ENCODE measurements at places on chromosomes 11 and 22.

GRCh38 chr11:61826930-61827570, 1.1 kb upstream of the FADS2 start:
- no peak for DNase-seq

DNA sequence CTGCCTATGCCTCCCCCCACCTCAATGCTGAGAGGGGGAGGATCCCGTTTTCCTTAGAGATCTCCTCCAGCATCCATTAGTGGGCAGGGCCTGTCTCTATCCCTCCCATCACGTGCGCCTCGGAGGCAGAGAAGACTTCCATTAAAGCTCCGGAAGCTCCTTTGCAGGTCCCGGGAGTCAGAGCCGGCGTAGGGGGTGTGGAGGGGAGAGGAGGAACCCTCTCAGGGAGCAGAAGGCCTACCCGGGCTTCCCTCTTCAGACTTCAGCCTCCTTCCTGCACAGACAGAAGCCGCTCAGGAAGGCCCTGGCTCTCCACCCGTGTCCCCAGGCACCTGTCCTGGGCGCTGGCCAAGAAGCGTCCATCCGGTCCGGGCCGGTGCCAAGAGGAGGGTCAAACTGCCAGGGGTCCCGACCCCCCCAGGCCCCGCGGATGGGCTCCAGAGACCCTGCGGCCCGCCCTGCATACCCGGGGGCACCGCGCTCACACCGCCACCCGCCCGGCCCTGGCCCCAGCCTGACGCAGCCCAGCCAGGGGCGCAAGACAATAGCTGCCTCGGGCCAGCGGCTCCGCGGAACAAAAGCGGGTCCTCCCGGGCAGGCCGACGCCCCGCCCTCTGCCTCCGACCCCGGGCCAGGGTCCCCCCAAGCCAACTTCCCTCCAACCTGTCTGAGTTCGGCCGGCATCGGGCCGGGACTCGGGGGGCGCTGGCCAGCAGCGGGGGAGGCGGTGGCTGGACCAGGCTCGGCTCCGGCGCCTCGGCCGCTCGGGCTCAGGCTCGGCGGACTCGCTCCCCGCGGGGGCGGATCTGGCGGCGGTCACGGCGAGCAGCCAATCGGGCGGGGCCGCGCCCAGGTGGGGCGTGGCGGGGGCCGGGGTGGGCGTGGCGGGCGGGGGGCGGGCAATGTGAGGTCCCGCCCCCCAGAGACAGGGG, 29.9 kb downstream of the ARVCF start:
- peak; percentile 66 for DNase-seq

- no peak for DNase-seq
These were observed 619.1 kb downstream of the METTL15 start for GRCh38 chr11:28727254-28727653.

DNA sequence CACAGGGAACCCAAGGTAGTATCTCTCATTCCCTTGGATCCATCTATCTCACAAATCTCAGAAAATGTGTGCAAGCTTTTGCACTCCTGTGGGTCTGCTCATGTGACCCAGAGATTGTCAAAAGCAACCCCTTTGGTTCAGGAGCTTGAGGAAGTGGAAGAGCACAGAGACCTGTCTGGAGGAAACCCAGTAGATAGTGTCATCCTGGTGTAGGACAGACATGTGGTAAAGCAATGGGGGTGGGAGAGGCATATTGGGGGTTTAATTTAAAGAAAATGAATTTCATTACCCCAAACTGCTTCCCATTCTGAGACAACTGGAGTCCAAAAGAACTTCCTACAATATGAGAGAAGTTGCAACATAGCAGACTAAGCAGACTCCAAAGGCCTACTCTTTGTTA, 5.8 kb upstream of the MS4A14 start:
- DNase-seq = no peak

- no peak for DNase-seq
These were observed 98.1 kb downstream of the GAB2 start for GRCh38 chr11:78319453-78319955.

GRCh38 chr11:119361056-119361787, 14.7 kb upstream of the MFRP start:
- peak; percentile 71 for DNase-seq

DNA sequence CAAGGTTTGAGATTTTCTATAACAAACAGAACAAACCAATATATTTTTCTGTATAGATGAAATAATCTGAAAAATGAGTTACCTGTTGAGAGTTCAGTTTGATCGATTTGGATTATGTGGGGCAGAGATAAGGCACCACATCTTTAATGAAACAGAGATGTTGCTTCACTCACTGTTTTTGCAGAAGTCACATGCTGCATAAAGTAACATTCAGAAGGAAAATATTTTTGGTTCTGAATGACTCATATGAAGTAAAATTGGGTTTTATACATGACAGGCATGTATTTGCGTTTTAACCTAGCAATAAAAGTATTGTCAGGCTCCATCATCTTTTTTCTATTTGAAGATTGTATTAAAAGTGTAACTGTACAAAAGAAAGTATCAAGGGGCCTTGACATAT, 77.8 kb downstream of the BBOX1 start:
- no peak for DNase-seq

DNA sequence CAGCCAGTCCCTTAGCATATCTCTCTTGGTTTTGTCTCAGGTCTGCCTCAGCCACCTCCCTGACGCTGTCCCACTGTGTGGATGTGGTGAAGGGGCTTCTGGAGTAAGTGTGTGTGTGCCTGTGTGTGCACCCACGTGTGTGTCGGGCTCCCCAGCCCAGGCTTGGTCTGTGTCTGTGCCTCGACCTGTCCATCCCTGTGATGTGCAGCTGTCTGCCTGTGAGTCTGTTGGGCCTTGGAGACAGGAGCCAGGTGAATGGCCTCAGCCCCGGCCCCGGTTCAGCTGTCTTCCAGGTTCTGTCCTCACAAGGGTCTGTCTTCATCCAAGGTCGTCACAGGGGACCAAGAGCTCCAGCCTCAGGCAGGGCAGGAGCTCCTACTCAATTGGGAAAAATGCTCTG, 9.8 kb downstream of the ATG16L2 start:
- no peak for DNase-seq

DNA sequence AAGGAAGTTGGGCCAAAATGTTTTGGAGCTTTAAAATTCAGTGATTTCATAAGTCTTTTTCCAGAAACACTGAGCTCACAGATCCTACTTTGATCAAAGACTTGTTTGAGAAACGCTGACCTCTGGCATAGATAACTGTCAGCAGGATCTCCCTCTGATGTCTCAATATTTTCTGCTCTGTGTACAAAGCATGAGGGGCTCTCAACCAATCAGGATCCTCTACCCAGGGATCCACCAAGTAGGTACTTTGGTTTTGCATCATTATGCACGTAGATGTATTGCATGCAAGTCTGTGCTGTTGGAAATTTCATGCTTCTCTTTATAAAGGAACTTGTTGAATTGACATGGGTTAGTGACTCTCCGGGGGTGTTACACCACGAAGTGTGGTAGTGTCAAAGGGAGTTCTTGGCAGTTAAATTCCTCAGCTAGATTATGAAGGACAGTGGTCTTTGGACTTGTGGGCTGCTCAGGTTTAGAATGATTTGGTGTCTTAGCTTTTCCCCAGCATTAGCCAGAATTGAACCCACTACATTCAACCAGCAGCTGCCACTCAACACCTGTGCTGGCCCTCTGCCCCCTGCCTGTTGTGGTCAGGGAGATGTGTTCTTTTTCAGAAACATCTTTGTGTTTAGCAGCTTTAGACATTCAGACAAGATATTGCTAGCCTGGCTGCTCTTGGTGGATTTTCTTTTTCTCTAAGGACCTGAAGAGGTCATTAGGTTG, 1.7 kb upstream of the DIXDC1 start:
- DNase-seq = no peak

- no peak for DNase-seq
These were observed at the start of gene SOX6 for GRCh38 chr11:16356057-16356760. Gene SOX6 (minus strand): TSS chr11:16356546. CDS start chr11:16341248, 15,298 bp downstream.

DNA sequence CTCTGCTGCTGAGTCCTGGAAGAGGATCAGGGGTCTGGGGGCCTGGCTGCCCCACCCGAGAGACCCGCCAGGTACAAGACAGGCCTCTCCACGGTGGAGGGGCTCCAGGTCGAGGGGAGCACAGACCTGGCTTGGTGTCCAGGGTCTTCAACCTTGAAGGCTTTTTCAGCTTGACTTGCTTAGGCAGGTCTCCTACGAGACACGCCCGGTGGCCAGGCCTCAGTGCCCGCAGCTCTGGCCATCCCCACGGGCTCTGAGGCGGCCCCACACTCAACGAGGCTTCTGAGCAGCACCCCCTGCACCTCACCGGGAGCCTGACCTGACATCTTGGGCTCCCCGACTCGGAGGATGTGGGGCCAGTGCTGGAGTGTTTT, 6.6 kb upstream of the PLXNB2 start:
- DNase-seq = no peak

- DNase-seq = no peak
These were observed 1.5 kb downstream of the SLC43A1 start for GRCh38 chr11:57513911-57514537.

GRCh38 chr11:62708793-62709192, 1.3 kb downstream of the GNG3 start:
- DNase-seq = no peak

DNA sequence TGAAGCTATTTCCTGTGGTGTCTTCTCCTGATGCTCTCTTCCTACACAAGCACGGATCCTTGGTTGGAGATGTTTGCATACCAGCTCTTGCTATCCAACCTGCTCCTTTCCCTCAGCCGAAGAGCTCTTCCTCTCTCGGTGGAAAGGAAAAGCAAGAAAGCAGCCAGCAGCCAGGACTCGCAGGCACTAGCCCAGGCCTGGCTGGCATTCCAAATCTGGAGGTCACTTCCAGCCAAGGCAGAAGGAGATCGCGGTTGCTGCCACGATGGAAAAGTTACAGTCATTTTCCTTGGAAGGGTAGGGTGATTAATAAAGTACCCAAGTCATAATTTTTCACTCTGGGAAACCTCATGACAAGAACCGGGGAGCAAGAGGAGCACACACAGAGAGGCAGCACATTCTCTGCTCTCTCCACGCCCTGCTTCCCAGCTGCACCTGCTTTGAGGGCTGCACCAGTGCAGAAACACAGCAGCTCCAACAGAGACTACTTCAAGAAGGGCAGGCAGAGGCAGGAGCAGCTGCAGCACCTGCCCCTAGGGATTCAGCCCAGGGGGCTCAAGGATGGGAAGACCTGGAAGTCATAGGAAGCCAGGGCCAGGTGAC, 399.3 kb downstream of the CADM1 start:
- DNase-seq = no peak

DNA sequence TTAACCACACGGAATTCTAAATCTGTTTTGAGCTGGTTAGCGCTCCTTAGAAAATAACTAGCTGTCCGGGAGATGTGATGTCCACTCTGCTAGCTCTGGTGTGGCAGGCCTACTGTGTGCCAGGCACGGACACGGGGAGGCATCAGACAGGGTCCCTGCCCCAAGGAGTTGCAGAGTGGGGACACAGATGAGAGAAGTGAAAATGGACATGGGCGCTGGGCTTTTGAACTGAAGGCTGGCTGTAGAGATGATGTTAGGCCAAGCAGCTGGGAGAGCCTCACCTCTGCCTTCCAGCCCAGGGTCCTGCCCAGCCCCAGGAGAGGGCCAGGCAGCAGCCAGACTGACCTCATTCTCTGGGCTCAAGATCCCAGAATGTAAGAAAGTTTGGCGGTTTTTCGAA, 368.6 kb downstream of the CTTN start:
- no peak for DNase-seq

DNA sequence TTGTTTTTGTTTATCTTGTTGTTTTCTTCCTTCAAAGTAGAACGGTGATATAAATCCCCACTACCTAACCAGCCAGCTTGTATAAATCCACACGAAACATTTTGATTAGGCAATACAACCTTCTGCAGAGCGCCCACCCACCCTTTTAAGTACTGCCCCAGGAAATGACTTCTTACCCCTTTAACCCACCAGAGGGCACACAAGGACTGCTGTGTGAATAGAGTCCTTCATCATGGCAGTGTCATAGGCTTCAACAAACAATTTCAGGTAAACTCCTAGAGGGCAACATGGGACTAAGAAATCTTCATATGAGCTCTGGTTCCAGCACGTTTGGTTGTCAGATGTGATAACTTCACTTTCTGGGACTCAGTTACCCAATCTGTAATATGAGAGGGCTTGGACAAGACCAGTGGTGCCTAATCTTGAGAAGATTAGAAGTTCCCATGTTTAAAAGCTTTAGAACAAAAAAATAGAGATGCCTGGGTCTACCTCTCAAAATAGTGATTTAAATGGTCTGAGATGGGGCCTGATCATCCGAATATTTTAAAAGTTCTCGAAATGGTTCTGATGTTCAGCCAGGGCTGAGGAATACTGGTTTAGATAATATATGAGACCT, 56.1 kb downstream of the PIWIL4 start:
- no peak for DNase-seq

DNA sequence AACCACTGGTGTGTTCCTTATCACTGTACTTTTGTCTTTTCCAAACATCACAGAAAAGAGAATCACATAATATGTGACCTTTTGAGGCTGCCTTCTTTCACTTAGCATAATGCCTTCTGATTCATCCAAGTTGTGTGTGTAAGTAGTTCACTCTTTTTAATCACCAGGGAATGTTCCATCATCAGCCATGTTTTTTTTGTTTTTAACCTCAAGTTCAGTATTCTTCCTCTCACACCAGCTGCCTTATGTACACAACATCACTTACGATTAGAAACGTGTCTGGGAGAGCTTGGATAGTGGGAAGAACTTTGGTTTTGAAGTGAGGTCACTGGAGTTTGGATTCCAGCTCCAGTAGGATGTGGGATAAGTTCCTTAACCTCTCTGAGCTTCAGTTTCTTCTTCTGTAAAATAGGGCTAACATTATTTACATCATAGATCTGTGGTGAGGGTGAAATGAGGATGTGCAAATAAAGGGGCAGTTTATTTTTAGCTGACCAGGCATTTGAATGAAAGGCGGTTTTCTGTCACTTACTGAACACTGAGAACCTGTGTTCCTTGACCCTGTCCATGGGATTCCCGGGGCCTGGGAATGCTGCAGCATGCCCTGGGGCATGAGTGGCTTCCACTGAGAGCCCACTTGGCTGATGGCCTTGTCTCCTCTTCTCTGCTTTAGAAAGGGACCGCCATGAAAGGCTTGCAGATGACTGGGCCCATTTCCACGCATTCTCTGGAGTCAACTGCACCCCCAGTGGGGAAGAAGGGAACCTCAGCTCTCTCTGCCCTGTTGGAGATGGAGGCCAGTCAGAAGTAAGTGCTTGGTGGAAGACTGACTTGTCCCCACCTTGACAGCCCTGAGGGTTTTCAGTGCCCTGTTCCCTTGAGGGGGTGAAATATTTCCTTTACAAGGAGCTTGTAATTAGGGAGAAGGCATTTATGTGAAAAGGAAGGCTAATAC, 92.6 kb downstream of the DEPDC5 start:
- no peak for DNase-seq

DNA sequence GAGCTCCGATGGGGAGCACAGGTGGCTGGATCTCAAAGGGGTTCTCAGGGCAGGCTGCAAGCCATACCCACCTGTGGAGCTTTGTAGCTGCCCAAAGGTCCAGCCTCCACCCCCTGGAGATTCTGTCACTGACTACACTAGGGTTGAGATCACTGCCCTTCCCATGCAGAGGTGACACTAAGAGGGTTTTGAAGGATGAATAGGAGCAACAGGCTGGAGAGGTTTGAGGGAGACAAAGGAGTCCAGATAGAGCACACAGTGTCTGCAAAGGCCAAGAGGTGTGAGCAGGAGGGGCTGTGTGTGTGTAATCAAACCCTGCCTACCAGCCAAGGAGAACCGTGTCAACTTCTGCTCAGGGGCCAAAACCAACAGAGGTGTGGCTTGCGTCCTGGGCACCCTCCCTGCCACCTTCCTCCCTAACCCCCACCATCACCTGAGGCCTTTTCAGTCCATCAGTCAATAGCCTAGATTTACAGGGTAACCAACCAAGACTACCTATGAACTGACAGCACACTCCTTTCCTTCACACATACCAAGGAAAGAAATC, 43.0 kb upstream of the WNT11 start:
- no peak for DNase-seq

Measured in breast epithelium (tissue), 4 donors.